HEK293T (cell line): ENCODE measurements at places on chromosomes 7 and 10.

DNA sequence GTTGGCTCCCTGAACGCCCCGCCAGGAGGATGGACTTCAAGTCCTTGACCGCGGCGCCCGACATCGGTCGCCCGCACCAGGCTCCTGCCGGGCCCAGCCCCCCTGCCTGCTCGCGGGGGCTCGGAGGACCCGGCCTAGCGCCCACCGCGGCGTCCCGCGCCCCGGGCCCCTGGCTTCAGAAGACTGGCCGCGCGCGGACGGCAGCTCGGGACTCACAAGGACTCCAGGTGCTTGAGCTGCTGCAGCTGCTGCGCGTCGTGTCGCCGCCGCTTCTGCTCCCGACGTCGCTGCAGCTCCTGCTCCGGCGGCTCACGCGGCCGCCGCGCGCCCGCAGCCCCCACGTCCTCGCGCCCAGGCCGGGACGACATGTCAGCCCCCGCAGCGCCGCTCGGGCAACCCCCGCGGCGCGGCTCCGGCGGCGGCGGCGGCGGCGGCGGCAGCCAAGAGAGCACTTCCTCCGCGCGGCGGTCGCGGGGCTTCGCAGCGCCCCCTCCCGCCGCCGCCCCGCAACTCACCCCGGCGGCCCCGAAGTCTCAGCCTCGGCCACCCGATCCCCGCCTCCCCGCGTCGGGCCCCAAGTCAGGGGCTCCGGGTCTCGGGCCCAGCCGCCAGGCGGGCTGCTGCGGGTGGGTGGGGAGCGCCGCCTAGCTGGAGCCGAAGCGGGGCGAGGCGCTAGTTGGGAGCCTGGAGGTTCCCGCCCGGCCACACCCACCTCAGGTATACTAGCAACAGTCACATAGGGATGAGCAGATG lies at the start of gene RP9:
Gene RP9 (minus strand): TSS at position 400 of the 753 bp plus-strand sequence. CDS start 32 bp downstream, at position 368.
- DNase-seq: peak; percentile 83

GRCh38 chr10:121088524-121088923 lies 237.4 kb downstream of the WDR11 start:
- DNase-seq: peak; percentile 53

DNA sequence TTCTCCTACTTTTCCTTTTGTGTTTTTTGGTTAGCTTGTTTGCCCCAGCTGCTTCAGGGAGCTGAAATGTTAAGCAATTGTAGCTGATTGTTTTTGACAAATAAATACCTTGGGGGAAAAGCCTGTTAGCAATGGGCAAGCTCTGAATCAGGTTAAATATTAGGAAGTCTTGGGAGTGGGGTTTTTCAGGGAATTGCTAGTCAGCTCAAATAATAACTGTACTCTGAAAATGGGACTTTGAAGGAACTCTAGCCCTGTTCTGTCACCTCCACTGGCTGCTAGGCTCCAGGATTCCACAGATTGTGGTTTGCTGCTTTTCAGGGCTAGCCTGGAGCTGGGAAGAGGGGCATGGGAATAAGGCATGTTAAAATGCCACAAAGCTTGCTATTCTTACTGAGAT lies 39.5 kb downstream of the ADK start:
- DNase-seq: no peak

DNA sequence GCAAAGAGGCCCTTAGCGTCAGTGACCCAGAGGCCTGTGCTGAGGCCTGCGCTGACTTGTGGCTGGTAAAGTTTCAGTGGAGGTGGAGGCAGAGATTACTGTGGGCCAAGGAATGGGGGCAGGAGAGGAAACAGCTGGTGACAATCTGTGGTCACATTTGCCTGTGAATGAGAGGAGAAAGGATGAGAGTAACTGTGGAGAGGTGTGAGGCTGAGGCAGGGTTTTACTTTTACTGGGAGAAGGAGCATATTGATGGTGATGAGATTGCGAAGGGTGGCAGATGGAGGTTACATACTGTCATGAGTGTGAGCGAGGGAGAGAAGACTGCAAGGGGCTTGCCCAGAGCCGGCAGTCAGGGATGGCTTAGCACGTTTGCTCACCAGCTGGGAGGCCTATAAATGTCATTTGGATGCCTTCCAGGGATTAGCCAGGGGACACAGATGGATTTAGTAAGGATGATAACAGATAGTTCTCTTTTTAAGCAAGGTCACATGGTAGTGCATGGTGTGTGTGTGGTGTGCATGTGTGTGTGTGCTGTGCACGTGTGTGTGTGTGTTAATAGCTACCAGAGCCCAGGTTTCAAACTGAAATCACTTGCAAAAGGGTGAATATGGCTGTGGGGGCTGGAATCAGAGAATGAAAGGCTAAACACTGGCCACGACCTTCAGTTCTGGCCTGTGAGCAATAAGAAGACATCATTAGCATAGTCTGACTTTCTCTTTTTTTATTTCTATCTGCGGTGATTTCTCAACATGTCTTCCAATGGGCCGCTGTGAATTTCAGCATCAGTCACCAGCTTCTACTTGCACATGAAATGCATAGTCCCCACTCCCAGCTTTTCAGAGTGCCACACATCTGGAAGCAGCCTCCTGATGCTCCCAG lies 291.5 kb upstream of the ZNF32 start:
- no peak for DNase-seq

- DNase-seq: no peak
Observed at GRCh38 chr10:2871673-2872219, 195.6 kb upstream of the PFKP start.
